PC-9 (cell line): ENCODE measurements at places on chromosomes 16 and 17.

DNA sequence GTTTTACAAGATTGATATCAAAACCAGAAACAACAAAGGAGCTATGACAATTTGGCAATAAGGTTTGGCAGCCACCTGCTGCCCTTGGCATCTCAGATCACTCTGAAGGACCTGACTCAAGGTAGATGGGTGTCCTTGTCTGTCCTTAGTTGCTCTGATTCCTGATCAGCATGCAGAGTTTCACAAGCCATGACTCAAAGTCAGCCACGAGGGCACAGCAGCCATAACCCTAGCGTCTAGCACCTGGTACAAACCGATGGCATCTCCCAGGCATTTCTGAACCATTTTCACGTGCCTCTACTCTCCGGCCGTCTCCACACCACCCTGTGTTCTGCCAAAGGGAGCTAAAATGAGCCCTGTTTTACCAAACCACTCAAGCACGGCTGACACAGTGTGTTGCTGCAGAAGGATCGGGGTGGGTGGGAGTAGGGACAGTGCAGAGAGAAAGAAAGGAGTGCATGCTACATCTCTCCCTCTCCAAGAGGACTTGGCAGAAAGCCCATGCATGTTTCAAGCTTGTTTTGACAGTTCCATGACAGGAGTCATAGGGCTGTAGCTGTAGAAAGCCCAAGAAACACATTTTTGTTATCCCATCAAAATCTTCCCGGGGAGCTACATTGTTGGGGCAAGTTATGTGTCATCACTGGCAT lies 297.3 kb downstream of the ABCC12 start:
- no peak for DNase-seq

- no peak for DNase-seq
These were observed 6.9 kb upstream of the HOXB2 start for GRCh38 chr17:48551596-48552465.

DNA sequence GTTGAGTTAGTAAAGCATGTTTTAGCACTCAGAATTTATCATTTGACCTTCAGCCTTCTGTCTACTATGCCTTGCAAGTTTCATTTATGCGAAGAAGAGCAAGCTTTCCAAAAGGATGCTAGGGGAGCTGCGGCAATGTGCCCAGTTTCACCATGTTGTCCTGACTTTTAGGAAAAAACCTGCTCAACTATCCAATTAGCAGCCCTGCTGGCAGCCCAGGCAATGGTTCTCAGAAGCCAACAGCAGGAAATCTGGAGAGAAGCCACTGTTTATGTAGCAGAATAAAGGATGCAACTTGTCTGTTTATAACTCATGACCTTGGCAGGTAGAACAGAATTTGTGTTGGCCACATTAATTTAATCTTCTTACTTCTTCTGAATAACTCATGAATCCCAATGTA lies 230.8 kb downstream of the ABCC12 start:
- DNase-seq, result no peak

GRCh38 chr16:28844226-28844885 lies 1.8 kb downstream of the TUFM start:
- peak; percentile 23 for DNase-seq

DNA sequence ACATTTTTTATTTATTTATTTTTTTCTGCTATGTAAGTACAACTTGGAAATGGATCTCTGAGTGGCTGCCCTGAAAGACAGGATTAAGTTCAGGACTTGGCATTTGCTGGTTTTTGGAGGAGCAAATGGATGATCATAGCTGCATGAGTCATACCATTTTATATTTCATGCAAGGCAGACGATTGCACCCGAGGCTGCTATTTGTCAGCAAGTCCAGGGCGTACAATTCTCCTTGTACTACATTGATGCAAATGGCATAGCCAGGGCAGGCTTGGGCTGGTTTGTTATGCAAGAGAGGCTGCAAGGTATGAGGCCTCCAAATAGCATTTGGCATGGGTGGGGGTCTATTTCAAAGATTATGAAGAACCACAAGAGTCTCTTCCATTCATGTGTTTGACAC lies 81.2 kb upstream of the CACNG3 start:
- DNase-seq, result no peak

DNA sequence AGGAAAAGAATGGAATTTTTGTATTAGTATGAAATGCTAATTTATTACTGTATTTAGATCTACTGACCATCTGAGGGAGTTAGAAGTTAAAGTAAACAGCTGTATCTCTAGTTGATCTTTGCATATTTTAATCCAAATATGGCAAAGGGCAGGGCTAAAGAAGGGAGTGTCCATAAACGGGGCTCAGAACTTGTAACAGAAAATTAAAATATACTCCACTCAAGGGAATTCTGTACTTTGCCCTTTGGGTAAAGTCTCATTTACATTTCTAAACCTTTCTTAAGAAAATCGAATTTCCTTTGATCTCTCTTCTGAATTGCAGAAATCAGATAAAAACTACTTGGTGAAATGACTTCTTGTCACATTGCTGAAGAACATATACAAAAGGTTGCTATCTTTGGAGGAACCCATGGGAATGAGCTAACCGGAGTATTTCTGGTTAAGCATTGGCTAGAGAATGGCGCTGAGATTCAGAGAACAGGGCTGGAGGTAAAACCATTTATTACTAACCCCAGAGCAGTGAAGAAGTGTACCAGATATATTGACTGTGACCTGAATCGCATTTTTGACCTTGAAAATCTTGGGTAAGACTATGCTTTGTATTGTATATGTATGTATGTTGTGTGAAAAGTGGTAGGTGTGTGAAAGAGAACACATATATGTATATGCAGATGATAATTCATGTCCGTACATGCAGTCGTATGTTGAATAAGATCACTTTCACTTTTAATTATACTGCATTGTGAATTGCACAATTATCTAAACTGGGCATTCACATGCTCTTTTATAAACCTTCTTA lies at the start of gene ASPA:
Gene ASPA, plus strand, starts transcription at position 186 of the 799 bp plus-strand sequence. Its CDS starts 163 bp downstream, at position 349.
- no peak for DNase-seq

- peak; percentile 46 for DNase-seq
These were observed 56.4 kb downstream of the SLC6A2 start for GRCh38 chr16:55711959-55712876.

- DNase-seq, result peak; percentile 29
These were observed 24.5 kb upstream of the HS3ST2 start for GRCh38 chr16:22789281-22789945.

GRCh38 chr17:47615766-47616424 lies 33.8 kb upstream of the KPNB1 start:
- peak; percentile 49 for DNase-seq
